GM23338 (cell line): ENCODE measurements at places on chromosomes 5 and 9. TPM values are rescaled to one million over a fixed set of nuclear protein-coding genes. Genes with fewer than 3 reads are reported as not detected.

DNA sequence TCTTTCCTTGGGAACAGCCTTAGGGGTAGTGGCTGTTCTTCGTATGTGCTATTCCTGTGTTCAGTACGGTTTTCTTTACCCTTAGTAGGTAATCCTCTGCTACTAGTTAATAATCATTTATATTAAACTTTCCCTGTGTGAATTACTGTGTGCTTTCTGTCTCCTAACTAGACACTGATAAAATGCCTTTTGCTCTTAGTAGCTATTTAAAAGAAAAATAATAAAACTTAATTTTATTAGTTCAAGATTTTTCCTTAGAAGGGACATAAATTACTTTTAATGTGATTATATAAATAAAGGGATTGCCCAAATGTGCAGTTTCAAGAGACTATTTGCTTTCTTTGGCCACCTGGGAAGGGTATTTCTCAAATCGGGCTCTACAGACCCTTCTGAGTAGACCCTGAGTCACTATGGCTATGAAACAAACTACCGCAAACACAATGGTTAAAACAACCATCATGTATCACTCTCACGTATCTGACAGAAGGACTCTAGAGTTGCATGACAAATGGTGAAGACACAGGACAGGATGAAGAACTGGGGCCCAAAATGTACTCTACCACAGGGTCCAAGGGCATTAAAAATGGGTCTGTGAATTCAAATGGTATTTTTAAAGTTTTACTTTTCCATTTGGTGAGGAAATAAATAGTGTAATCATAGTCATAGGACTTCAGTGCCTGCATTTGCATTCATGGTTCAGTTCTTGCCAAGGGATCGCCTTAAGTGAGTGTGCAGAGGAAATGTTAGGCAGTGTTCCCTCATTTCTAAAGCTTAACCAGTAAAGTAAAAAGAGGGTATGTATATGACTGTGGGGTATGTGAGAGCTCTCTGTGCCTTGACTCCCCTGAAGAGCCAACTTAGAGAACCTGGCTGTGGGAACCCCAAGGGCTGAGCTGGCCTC lies 97.0 kb downstream of the TSSK1B start:
- H3K4me1 ChIP-seq = peaks cover 6% of the 10 kb centered on the region; the same call in 1 of the 2 replicates
- no peaks in the 10 kb centered on the region for H3K36me3 ChIP-seq
- no peaks in the 10 kb centered on the region for H3K27me3 ChIP-seq
- no peak overlapping the region for H3K27ac ChIP-seq
- DNase-seq = no peak

DNA sequence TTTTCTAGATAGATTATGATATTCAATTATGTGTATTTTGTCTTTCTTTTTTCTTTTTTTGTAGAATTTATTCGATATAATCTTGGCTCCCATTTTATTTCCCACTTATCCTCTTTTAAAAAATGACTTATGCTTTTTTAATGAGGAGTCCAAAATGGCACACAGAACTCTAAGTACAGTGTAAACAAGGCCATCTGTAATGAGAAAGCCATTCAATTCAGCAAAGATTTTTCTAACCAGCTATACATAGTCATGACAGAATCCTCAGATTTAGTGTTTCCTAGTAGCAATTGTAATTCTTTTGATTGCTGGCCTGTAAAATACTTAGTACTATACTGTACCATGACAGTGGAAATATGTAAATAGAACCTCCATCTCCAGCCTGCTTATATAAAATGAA lies 651.4 kb downstream of the RAB3C start:
- no peaks in the 10 kb centered on the region for H3K27me3 ChIP-seq
- no peak for DNase-seq
- H3K27ac ChIP-seq = no peak overlapping the region
- H3K4me3 ChIP-seq = no peak overlapping the region
- no peaks in the 10 kb centered on the region for H3K4me1 ChIP-seq

Gene WNK2
- 93.4 and 102 TPM in 2 replicates for total RNA-seq

DNA sequence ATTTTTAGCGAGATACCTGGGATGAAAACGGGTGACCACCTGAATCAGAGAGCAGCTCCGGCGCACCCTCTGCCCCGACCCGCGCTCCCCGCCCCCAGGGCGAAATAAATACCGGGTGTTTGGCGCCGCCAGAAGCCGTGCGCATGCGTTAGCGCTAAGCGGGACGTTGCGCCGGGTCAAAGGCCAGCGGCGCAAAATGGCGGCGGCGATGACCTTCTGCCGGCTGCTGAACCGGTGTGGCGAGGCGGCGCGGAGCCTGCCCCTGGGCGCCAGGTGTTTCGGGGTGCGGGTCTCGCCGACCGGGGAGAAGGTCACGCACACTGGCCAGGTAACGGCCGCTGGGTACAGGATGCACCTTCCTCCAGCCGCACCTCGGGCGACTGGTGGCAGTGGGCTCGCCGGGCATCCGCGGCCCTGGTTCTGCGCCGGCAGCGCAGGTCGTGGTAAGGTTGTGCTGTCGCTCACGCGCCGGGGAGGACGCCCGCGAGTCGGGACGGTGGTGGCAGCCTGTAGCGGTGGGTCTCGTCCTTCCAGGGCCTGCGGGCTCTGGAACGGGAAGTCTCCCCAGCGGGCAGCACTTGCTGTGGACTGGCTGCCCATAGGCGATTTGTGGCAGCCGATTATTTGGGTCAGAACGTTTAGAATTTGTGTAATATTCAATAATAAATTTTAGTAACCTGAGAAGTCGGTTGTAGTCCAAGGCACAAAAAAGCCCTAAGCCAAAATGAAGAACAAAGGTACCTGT lies at the start of gene NDUFS6:
Gene NDUFS6, plus strand, starts transcription at position 186 of the 745 bp plus-strand sequence. Its CDS starts 11 bp downstream, at position 197.
- peaks cover 31% of the 10 kb centered on the region for H3K36me3 ChIP-seq
- H3K27ac ChIP-seq = peak within 1 kb of the TSS; percentile 89
- H3K4me1 ChIP-seq = peaks cover 7% of the 10 kb centered on the region
- peak; percentile 80 for DNase-seq
- no peaks in the 10 kb centered on the region for H3K27me3 ChIP-seq
- peak within 1 kb of the TSS; percentile 78 for H3K4me3 ChIP-seq

- H3K36me3 ChIP-seq = no peaks in the 10 kb centered on the region
- no peak overlapping the region for H3K4me3 ChIP-seq
- no peak overlapping the region for H3K27ac ChIP-seq
- H3K27me3 ChIP-seq = no peaks in the 10 kb centered on the region
Observed at GRCh38 chr9:133773889-133774655, 35.9 kb upstream of the SARDH start.
